ENCODE measurements at places on chromosomes 5 and 9.
A peak's percentile ranks its signal among the peaks of the same experiment; 100 is the strongest.

- H3K27ac ChIP-seq, result no peak overlapping the region
- no peak overlapping the region for H3K4me3 ChIP-seq
- no peaks in the 10 kb centered on the region for H3K27me3 ChIP-seq
- peak; percentile 74 for DNase-seq
Measured at GRCh38 chr5:78806544-78806943, 158.0 kb upstream of the LHFPL2 start.

DNA sequence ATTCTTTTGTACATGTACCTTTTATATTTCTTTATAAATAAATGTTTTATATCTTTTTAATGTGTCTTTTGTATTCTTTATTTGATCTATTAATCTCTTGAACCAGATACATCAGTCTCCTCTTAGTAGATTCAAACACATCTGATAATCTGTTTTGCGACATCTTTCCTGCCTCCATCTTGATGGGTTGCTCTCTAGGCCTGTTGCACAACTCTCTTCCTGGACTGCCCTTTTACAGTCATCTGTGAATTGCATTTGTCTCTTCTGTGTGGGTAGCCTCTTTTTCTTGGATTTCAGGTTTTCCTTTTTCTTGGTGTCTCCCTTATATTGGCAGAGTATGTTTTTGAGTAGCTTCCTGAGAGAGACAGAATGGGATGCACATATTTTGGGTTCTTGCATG, 6.2 kb downstream of the ZFYVE16 start:
- H3K4me1 ChIP-seq, result no peaks in the 10 kb centered on the region
- no peak overlapping the region for H3K27ac ChIP-seq
- no peak overlapping the region for H3K4me3 ChIP-seq

DNA sequence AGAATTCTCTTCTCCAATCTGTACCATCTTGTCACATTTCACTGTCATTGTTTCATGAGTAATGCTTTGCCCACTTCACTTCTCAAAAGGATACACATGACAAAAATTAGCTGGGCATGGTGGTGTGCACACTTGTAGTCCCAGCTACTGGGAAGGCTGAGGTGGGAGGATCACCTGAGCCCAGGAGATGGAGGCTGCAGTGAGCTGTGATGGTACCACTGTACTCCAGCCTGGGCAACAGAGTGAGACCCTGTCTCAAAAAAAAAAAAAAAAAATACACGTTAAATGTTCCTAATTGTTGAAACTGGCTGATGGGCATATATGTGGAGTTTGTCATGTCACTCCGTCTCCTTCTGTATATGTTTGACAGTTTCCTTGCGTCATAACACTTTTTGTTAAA, 36.3 kb upstream of the HSD17B3 start:
- no peak overlapping the region for H3K27ac ChIP-seq
- peaks cover 10% of the 10 kb centered on the region for H3K36me3 ChIP-seq
- H3K4me1 ChIP-seq, result peaks cover 4% of the 10 kb centered on the region
- no peak for DNase-seq

GRCh38 chr5:32981061-32981460, 269.9 kb downstream of the NPR3 start:
- H3K4me1 ChIP-seq, result no peaks in the 10 kb centered on the region
- H3K4me3 ChIP-seq, result no peak overlapping the region
- DNase-seq, result no peak
- H3K27ac ChIP-seq, result no peak overlapping the region
- H3K27me3 ChIP-seq, result no peaks in the 10 kb centered on the region

GRCh38 chr9:114169952-114170770, 14.8 kb downstream of the COL27A1 start:
- no peak overlapping the region for H3K27ac ChIP-seq
- no peak for DNase-seq
- H3K27me3 ChIP-seq, result no peaks in the 10 kb centered on the region
- H3K36me3 ChIP-seq, result peaks cover 46% of the 10 kb centered on the region

- no peak overlapping the region for H3K4me3 ChIP-seq
- no peaks in the 10 kb centered on the region for H3K27me3 ChIP-seq
- no peaks in the 10 kb centered on the region for H3K4me1 ChIP-seq
- H3K27ac ChIP-seq, result no peak overlapping the region
- H3K36me3 ChIP-seq, result no peaks in the 10 kb centered on the region
- DNase-seq, result no peak
Measured at GRCh38 chr9:32161720-32162119, 222.7 kb upstream of the ACO1 start.

GRCh38 chr5:54024466-54024865, 285.9 kb downstream of the ARL15 start:
- H3K36me3 ChIP-seq, result no peaks in the 10 kb centered on the region
- no peaks in the 10 kb centered on the region for H3K27me3 ChIP-seq
- H3K4me1 ChIP-seq, result no peaks in the 10 kb centered on the region
- H3K27ac ChIP-seq, result no peak overlapping the region
- no peak for DNase-seq

GRCh38 chr5:134948911-134949310, 18.8 kb upstream of the CATSPER3 start:
- no peaks in the 10 kb centered on the region for H3K36me3 ChIP-seq
- H3K27ac ChIP-seq, result no peak overlapping the region
- no peaks in the 10 kb centered on the region for H3K4me1 ChIP-seq

DNA sequence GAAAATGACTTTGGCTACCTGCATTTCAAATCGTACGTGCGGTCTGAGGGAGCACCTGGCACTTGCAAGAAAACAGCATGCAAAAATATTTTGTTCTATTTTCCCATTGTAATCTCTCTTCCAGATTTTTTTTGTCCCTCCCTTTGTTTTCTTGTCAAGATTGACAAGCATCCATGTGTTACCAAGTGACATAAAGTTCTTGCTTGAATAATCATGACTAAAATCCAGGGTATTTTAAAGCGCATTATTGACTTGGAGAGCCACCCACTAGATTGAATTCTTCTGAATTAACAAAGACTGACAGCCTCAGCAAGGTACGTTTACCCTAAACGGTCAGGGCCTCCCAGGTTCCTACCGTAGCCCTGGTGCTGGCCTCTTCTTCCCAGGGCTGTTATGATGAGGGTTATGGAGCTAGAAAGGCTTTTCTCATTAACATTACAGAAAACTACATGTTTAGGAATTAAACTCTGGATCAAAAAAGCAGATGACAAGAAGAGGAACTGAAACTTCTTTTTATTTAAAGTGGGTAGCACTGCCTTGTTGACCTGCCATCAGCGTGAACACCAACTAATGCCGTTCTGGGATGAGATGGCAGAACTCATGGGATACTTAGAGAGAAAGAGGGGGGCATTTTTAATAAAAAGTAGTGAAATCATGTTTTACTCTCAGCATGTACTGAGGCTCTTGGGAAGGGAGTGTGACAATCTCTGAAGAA, 297.0 kb downstream of the EFNA5 start:
- peaks cover 3% of the 10 kb centered on the region for H3K4me1 ChIP-seq
- no peak overlapping the region for H3K4me3 ChIP-seq
- no peak for DNase-seq
- no peak overlapping the region for H3K27ac ChIP-seq
- no peaks in the 10 kb centered on the region for H3K27me3 ChIP-seq

DNA sequence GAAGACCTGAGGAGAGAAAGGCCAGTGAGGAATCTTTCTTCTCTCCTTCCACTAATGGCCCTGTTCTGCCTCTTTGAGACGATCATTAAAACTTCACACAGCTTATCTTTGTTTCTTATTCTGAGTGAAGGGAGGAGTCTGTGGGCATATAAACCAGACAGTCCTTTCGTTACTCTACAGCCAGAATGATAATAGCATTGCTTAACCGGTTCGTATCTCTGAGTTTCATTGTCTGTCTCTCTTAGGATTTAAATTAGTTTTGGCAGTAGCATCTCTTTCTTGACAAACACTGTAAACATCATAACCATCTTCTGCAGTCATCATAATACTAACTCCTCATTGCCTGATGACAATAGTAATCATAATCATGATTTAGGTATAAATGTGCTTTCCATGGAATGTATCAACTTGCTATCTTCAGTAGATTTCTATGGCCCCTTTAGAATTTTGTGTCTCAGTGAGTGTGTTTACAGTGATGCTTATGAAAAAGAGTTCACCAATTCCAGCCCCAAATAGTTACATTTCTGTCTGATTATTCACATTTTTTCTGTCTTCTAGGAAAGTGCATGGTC, 618.8 kb upstream of the KLF4 start:
- no peaks in the 10 kb centered on the region for H3K36me3 ChIP-seq
- H3K27ac ChIP-seq, result no peak overlapping the region
- DNase-seq, result no peak
- no peaks in the 10 kb centered on the region for H3K4me1 ChIP-seq

DNA sequence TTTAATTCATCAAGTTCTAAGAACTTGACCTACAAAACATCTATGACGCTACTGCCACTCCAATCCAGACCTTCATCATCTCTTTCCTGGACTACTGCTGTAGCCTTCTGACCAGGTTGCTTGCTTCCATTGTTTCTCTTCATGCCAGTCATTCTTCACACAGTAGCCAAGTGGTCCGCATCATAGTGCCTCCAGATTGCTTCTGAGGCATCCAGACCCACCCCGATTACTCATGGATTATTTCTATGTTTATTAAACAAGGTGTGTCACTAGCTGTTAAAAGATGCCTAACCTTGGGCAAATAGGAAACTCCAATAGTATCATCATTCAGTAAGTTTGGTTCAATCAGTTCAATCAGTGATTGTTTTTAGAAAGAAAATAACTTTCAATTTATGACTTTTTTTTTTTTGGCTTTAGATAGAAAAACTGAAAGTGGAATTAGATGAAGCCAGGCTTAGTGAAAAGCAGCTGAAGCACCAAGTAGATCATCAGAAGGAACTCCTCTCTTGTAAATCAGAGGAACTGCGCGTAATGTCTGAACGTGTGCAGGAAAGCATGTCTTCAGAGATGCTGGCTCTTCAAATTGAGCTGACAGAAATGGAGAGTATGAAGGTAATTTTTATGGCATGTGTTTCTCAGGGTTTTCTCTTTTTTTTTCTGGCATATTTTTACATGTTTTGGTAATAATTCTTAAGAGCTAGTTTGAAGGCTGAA, 9.5 kb downstream of the SPDL1 start:
- peaks cover 2% of the 10 kb centered on the region for H3K4me1 ChIP-seq
- H3K27ac ChIP-seq, result no peak overlapping the region
- no peak for DNase-seq
- H3K27me3 ChIP-seq, result no peaks in the 10 kb centered on the region

- no peaks in the 10 kb centered on the region for H3K4me1 ChIP-seq
- H3K27me3 ChIP-seq, result no peaks in the 10 kb centered on the region
- no peaks in the 10 kb centered on the region for H3K36me3 ChIP-seq
- H3K4me3 ChIP-seq, result no peak overlapping the region
- no peak for DNase-seq
Measured at GRCh38 chr5:146862641-146863040, 15.9 kb downstream of the PPP2R2B start.

DNA sequence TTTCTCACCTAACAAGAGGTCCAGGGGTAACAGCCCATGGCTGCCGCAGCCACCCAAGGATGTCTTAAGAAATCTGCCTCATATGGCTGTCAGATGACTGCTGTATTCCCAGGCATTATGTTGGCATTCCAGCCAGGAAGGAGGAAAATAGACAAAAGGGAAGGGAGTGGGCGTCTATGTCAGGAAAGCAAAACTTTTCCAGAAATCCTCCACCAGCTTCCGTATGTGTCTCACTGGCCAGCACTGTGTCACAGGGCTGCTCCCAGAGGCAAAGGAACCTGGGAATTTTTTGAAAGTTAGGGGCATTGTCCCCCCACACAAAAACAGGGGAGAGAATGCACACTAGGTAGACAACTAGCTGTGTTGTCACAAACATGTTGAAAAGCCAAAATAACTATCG, 7.3 kb downstream of the BHMT2 start:
- no peaks in the 10 kb centered on the region for H3K36me3 ChIP-seq
- H3K27me3 ChIP-seq, result no peaks in the 10 kb centered on the region
- no peak overlapping the region for H3K4me3 ChIP-seq

- H3K36me3 ChIP-seq, result no peaks in the 10 kb centered on the region
- no peak overlapping the region for H3K4me3 ChIP-seq
- DNase-seq, result no peak
- H3K4me1 ChIP-seq, result no peaks in the 10 kb centered on the region
- H3K27me3 ChIP-seq, result no peaks in the 10 kb centered on the region
Measured at GRCh38 chr5:67858471-67859031, 357.0 kb upstream of the PIK3R1 start.

DNA sequence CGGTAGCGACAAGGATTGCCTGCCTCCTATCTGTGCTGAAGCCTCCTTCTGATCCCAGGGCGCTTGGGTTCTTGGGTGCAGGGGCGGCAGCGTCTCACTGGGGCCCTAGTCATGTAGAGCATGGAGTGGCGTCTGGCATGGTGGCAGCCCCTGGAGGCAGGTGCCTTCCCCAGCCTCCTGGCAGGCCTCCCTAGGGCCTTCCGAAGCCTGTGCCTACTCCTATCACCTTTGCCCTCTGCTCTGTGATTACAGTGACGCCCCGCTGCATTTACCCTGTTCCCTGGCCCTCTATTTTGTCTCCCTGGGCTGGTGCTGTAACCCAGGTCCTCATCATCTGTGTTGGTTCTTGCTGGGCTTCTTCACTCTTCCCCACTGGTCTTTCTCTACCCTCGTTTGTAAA, 3.8 kb downstream of the SRD5A1 start:
- H3K27ac ChIP-seq, result no peak overlapping the region
- no peak for DNase-seq
- no peak overlapping the region for H3K4me3 ChIP-seq
- H3K4me1 ChIP-seq, result peaks cover 6% of the 10 kb centered on the region
- no peaks in the 10 kb centered on the region for H3K27me3 ChIP-seq

DNA sequence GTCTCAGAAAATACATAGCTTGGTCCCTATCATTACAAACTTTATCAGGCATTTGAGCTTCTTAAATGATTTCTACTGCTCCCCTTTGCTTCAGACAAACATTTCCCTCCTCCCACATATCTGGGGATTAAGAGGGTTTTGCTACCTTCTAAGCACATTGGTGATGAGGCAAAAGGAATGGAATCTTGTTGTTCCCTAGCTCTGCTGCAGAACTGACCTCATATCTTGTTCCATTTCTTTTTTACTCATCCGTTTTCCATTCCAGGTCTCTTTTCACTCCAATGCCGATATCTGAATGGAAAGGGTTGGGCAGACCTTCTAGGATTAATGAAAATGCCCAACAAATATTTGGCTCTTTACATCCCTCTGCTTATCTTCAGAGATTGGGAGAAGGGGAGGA, 444.6 kb downstream of the ZNF608 start:
- H3K27ac ChIP-seq, result no peak overlapping the region
- no peaks in the 10 kb centered on the region for H3K27me3 ChIP-seq
- H3K4me3 ChIP-seq, result no peak overlapping the region

GRCh38 chr5:151271336-151271735, 18.4 kb downstream of the GM2A start:
- peaks cover 19% of the 10 kb centered on the region for H3K4me1 ChIP-seq
- peaks cover 4% of the 10 kb centered on the region for H3K36me3 ChIP-seq
- no peak for DNase-seq
- H3K27ac ChIP-seq, result no peak overlapping the region
- H3K4me3 ChIP-seq, result no peak overlapping the region
